ENCODE measurements at places on chromosomes 5 and 9. TPM values are rescaled to one million over a fixed set of nuclear protein-coding genes. Genes with fewer than 3 reads are reported as not detected.

The CYSRT1 gene
- 24.3 TPM for total RNA-seq

The DRD1 gene
- not detected for total RNA-seq

The HTR4 gene
- 2.9 TPM for total RNA-seq

The IFNA2 gene
- not detected for total RNA-seq

The WDR38 gene
- total RNA-seq: not detected

The PCDHA5 gene
- total RNA-seq: 0.25 TPM

The PCDHGA9 gene
- total RNA-seq: 8.8 TPM

The CCL21 gene
- total RNA-seq: 174 TPM

The PPIC gene
- 21.6 TPM for total RNA-seq

The INPP5E gene
- total RNA-seq: 9.8 TPM

The PCSK5 gene
- total RNA-seq: 22.6 TPM

The GDF9 gene
- total RNA-seq: not detected

The TMEFF1 gene
- not detected for total RNA-seq

The PCDHAC2 gene
- 3.9 TPM for total RNA-seq

The ZDHHC11 gene
- 5.6 TPM for total RNA-seq

- peak; percentile 89 for DNase-seq
Measured at GRCh38 chr5:126594748-126595485, at the start of gene ALDH7A1. TSS of gene ALDH7A1 (minus strand) at chr5:126595219. CDS start at chr5:126595198, 21 bp downstream.

DNA sequence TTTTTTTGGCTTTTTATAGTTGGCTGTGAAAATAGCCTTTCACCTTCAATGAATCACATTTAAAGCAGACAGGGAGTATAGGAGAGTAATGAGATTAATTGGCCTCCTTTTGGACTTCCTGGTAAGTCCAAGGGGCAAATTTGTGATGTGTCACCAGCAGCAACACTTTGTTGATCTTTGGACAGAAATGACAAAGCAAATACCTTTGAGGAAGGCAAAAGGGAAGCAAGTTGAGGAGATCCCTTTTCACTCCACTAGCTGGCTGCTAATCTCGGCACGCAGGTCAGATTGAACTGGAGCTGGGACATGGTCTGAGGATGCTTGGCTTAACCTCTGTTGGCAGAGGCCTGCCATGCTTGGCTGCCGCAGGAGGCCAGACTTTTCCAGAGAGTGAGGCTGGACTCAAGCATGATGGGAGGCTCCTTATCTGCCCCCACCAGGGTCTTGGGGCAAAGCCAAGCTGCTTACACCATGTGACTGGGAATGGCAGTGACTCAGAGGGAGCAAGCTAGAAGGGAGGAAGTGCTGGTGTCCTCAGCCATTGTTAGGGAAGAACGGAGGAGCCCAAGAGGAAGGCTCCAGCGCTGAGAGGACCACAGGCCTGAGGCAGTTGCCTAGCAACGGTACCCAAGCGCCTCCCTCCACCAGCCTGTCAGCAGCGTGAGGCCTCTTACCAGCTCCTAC is 174.5 kb upstream of the MAP1B start:
- DNase-seq: no peak

DNA sequence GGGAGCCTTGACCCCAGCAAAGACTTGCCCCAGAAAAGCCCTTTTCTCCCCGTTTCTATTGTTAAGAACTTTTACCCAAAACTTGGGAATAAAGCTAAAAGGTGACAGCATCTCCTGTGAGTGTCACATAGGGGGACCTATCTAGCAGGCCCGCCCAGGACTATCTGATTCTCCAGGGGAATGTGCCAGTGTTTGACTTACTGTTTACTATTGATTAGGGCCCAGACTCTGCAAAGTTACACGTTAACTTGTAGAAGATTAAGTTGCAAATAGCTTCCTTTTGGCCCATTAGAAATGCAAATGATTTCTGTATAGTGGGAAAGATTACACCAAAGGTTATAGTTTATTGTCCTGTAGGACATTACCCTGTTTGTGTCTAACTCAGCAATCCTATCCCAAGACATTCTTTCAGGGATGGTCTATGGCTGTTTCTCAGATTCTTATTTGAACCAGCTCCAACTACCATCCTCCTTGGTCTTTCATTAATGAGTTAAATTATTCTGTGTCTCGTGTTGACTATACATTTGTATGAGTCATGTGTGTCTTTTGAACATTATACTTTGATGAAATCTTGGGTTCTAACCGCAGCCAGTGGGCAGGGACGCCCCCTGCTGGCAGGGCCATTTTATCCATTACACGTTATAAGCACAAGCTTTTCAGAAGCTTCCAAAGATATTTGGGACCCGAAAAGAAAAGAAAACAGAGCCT is 60.7 kb downstream of the HRH2 start:
- DNase-seq: no peak

DNA sequence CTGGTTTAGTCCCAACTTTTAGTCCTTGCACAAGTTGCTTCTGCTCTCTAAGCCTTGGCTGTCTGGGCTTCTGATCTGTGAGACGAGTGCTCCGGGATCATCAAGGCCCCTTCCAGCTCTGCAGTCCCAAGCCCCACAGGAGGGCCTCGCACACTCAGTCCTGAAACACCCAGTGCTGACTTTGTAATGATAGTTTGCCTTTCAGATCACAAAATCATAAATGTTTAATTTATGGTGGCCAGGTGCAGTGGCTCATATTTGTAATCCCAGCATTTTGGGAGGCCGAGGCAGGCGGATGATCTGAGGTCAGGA is 95.9 kb upstream of the SLC25A48 start:
- DNase-seq: no peak

- no peak for DNase-seq
Measured at GRCh38 chr5:153523211-153523610, 32.7 kb downstream of the GRIA1 start.

GRCh38 chr5:59500014-59500413 is 393.5 kb downstream of the PDE4D start:
- no peak for DNase-seq

- no peak for DNase-seq
Measured at GRCh38 chr9:99108131-99108530, 3.2 kb downstream of the TGFBR1 start.

- DNase-seq: no peak
Measured at GRCh38 chr9:92342825-92343488, 17.2 kb downstream of the CENPP start.

DNA sequence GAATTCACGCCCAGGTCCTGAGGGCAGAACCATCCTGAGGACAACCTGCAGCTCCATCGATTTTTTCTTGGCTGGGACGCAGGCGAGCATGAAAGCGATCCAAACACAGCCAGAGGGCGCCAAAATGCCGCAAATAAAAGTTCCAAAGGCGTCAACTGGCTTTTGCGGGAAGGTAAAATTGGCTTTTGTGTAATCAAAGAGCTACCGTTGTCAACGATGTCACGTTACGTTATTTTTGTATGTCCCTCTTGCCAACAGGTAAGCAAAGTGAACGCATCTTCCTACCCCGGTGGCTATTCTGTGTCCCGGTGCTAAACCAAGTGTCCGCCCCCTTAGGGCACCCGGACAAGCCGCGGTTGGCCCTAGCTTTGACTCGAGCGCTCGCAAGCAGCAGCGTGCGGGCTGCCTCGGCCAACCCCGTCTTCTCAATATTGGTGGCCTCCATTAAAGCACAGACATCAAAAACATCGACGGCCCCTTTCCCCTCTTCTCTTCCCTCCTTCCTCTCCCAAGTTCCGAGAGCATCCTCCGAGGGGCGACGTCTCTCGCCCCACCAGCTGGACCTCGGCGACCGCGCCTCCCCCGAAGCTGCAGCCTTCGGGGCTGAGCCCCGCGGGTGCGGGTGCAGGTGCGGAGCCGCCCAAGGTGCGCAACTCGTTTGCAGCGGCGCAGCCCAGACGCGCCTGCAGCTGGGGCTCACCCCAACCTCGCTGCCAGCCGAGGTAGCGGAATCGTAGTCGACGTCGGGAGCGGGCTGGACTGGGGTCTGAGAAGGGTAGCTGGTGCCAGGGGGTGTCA is 1.1 kb upstream of the BASP1 start:
- peak; percentile 92 for DNase-seq

DNA sequence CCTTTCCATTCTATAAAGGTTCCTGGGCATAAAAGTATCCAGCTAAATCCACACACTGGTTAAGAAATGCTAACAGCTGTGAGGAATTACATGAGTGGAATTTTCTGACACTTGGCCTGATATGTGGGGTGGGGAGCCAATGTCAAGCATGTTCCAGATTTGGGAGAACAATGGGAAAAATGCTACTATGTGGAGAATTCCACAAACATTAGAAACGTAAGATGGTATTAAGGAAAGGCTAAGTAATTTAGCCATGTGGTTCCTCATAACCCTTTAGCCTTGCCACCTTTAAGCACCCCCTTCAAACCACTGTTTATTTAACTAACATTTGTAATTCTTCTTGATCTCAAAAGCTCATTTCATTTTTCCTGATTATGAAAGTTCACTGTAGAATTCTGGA is 149.2 kb downstream of the GNA14 start:
- no peak for DNase-seq

GRCh38 chr5:157175071-157175612 is 5.5 kb upstream of the ITK start:
- no peak for DNase-seq

GRCh38 chr5:80238097-80238496 is 17.8 kb downstream of the SERINC5 start:
- no peak for DNase-seq

GRCh38 chr9:101094686-101095085 is 66.2 kb downstream of the PLPPR1 start:
- DNase-seq: no peak

GRCh38 chr9:124570942-124571666 is 63.9 kb upstream of the NR5A1 start:
- DNase-seq: no peak

DNA sequence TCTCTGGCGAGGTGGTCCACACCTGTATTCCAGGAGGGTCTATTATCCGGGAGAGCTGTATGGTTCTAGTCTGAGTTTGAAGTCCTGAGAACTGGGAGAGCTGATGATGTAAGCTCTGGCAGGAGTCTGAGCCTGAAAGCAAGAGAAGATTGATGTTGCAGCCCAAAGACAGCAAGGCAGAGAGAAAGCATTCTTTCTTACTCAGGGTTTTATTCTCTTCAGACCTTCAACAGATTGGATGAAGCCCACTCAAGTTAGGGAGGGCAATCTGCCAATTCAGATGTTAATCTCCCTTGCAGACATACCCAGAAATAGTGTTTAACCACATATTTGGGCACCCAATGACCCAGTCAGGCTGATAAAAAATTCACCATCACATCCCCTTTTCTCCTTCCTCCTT is 159.1 kb downstream of the CCDC171 start:
- no peak for DNase-seq

DNA sequence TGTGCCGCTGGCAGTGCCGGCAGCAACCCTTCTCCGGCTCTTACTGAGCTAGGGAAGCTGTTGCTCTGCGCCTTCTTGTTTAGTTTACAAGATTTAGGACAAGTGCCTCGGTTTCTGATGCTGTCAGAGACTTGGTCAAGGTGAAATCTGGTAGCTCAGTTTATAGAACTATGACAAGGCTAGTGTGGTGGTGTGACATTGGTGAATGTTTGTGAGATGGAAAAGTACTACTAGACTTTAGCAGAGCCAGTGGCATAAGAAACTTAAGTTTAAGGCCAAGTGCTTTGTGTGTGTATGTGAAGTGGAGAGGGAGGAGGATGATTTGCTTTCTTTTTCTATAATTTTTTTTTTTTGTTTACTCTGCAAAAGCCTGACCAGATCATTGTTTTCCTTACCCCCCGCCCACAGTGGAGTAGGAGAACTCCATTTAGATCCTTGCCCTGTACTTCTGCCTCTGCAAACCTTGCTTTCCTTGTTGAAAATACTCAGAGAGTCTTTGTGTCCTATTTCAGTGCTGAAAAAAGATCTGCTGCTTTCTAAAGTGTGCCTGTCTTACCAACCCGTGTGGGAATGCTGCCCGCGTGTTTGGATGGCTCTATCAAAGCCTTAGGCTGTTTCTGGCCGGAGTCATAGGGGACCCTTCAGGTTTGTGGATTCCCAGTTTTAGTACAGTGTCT is 75.9 kb downstream of the TRIO start:
- no peak for DNase-seq

GRCh38 chr9:130689937-130690700 is 3.5 kb upstream of the EXOSC2 start:
- peak; percentile 95 for DNase-seq

GRCh38 chr5:80577707-80578106 is 7.6 kb upstream of the ANKRD34B start:
- DNase-seq: no peak

DNA sequence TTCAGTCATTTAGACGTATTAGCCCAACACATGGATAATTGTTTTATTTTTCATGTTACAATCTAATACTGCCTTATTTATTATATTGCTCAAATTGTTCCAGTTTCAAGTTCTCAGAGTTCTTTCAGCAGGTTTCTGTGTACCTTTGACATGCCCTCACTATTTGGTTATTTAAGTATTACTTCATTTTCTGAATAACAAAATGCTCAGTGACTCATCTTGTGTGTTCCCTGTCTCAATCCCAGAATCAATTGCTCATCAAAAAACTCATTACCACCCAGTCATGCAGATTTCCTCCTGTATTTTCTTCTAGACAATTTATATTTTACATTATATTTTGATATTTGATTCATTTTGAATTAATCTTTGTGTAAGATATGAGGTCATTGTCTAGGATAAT is 562.6 kb downstream of the ANXA1 start:
- no peak for DNase-seq

DNA sequence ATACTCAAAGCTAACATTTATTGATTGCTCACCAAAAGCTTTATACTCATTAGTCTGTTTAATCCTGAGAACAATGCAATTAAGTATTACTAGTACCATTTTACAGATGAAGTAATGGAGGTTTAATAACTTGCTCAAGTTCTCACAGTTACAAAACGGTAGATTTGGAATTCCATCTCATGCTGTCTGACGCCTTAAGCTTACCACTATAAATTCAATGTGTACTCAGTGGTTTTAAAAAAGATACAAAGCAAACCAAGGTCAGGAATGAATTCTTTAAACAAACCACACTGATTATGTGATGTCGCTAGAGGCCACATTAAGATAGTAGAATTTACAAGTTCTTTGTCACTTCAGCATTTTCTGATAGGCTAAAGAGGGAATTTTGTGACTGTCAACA is 1.2 kb upstream of the C5orf63 start:
- DNase-seq: no peak

Measured in vagina (tissue), 2 donors.